Chondrocyte (in vitro differentiated cells): ENCODE measurements at places on chromosomes 4 and X. TPM values are rescaled to one million over a fixed set of nuclear protein-coding genes. Genes with fewer than 3 reads are reported as not detected.

DNA sequence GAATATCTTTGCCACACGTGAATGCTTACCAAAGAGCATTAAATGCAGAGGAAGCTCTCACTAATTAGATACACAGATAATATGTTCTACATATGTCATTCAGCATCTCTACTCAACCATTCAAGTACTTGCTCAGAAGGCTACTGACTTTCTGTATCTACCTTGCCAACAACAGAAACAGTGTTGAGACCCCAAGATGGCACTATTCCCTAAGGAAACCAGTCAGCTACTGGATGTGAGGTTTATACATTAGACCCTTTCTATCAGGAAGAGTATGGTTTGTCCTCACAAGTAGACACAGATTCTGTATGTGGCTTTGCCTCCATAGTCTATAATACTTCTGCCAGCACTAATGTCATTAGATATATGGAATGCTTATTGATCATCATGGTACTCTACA is 443.9 kb upstream of the INTU start:
- no peak for DNase-seq

DNA sequence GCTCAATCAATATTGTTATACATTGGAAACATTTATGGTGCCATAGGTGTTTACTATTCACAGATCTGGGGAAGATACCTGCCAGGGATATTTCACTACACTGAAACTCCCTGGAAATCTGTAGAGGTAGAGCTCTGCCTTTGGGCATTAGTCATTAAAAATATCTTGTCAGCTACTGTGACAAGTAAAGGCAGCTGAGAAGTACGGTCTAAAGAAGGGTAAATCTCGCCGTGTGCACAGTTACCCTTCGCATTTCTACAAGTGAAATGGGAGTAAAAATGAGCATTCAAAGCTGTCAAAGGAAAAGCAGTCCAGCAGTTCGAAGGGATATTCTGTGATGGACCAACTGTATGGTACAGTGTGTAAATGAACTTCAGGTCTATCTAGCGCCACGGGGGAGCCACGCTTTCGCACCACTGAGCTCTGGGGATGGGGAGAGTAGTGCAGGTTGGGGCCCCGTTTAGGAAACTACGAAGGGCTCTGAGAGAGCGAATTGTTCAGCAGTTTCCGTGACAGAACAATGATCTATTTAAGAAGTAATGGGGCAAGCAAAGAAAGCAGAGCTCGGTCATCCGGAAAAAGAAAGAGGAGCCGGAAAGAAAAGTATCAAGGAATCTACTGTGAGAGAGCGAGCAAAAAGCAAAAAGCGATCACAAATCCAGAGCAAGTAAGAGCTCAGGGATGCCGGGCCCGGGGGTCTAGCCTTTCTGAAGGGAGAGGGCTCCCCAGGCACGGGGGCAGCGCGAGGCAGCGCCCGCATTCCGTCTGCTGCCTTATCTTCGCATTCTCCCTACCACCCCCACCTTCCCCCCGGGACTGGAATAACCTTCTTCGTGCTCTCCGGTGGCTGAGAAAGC is 646 bp downstream of the TIGD4 start:
- DNase-seq = peak; percentile 52

DNA sequence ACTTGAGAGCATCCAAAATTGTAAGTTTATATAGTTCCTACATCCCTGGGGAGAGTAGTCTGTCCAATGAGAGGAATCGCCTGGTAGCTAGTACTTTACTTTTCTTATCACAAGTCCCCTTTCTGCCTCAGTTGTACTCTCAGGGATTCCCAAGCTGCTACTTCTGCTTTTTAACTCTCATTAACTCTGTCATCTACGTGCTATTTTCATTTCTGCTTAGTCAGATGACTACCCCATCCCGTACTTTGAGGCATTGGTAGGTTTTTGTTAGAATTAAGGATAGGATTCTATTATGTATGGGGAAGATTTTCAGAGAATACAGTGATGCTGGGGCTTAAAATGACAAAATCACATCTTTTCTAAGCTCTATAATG is 24.7 kb downstream of the RBPJ start:
- no peak for DNase-seq

The GASK1B gene
- total RNA-seq = 36.2 to 139 TPM (median 37.6 TPM) in 3 replicates

- no peak for DNase-seq
Measured at GRCh38 chr4:136277741-136278140, 1254.6 kb downstream of the PCDH18 start.
